Stimulated activated CD8-positive, alpha-beta memory T cell treated with anti-CD3 and anti-CD28 coated beads, Interleukin-4, amount 100 ng/mL, for 1 hour (primary cell): ENCODE measurements at places on chromosomes 7 and 10.
A peak's percentile ranks its signal among the peaks of the same experiment; 100 is the strongest.

- no peak for DNase-seq
These were observed 68.8 kb downstream of the MALRD1 start for GRCh38 chr10:19117438-19117837.

DNA sequence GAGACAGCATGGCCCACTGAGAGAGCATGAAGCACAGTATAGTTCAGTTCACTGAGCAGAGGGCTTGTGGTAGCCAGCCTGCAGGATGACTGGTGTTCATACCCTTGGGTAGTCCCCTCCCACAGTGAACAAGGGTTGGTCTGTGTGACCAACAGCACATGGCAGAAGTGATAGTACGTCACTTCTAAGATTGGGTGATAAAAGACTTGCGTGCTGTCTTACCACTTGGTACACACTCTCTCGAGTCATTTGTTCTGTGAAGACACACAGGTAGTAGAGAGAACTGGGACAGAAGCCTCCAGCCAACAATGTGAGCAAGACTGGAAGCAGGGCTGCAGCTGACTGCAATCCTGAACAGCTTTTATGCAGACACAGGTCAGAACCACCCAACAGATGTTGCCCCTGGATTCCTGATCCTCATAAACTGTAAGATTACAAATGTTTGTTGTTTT, 14.6 kb downstream of the EPC1 start:
- DNase-seq, result peak; percentile 46

DNA sequence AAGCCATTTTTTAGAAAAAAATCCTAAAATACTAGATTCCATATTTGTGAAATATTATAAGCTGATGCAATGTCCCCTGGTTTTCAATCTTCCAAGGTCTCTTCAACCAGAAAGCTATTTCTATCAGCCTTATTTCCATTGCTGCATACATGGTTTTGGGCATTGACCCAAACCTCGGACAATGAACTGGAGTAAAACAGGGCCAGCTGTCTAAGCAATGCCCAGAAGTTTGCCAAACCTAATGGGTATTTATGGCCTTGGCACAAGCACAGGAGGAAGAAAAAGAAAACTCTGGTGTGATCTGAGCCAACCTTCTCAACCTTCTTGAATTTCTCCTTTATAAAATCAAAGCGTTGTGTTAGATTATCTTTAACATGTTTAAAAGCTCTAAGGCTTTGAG, 402.3 kb downstream of the DNAJB9 start:
- DNase-seq, result no peak

DNA sequence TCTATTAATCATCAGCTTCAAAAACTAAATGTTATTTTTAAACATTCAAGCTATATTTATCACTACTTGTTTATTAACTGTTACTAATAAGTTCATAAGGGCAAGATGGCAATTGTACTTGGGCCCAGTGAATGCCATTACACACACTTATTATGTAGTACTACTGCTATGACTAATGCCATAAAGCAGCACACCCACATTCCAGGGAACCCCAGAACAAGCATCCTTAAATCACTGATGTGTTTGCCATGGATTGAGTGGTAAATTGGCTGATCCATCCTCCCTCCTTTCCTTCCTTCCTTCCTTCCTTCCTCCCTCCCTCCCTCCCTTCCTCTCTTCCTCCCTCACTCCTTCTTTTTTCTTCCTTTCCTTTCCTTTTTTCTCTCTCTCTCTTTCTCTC, 37.4 kb upstream of the RSU1 start:
- no peak for DNase-seq

GRCh38 chr7:117610396-117610795, 130.6 kb downstream of the CFTR start:
- no peak for DNase-seq

- peak; percentile 27 for DNase-seq
These were observed 49.8 kb downstream of the PAXIP1 start for GRCh38 chr7:154953006-154953684.
